GM04503 (cell line): ENCODE measurements at places on chromosomes 3 and 15.

- DNase-seq: peak; percentile 94
These were observed 75.8 kb downstream of the AAGAB start for GRCh38 chr15:67178569-67179210.

- no peak for DNase-seq
These were observed 360.9 kb upstream of the CBLB start for GRCh38 chr3:106229495-106230278.

- no peak for DNase-seq
These were observed 38.2 kb downstream of the FEZF2 start for GRCh38 chr3:62335196-62335595.

DNA sequence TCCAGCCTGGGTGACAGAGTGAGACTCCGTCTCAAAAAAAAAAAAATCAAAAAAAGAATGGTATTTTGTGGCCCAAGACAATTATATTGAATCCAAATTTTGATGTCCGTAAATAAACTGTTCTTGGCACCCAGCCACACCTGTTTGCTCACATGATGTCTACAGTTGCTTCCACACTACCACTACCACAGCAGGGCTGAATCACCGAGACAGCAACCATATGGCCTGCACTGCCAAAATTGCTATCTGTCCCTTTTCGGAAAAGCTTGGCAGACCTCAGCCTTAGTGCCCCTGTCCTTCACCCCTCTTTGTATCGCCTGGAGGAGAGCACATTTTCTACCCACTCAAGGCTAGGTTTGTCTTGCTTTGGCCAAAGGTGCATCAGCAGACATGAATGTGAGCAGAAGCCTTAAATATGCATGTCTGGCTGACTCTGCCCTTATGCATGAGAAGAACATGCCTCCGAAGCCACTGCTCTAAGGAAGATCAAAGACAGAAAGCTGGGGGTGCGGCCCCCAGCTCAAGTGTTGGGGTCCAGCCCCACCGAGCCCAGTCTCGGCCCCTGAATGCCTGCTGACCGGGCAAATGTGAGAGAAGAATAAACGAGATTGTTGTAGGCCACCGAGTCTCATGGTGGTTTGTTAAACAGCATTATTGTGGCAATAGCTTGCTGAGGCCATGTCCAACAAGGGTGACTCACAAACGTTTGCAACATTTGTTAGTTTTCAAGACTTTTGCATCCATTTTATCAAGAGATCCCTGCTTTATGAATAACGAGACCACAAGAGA is 108.1 kb downstream of the TPRA1 start:
- DNase-seq: peak; percentile 13

DNA sequence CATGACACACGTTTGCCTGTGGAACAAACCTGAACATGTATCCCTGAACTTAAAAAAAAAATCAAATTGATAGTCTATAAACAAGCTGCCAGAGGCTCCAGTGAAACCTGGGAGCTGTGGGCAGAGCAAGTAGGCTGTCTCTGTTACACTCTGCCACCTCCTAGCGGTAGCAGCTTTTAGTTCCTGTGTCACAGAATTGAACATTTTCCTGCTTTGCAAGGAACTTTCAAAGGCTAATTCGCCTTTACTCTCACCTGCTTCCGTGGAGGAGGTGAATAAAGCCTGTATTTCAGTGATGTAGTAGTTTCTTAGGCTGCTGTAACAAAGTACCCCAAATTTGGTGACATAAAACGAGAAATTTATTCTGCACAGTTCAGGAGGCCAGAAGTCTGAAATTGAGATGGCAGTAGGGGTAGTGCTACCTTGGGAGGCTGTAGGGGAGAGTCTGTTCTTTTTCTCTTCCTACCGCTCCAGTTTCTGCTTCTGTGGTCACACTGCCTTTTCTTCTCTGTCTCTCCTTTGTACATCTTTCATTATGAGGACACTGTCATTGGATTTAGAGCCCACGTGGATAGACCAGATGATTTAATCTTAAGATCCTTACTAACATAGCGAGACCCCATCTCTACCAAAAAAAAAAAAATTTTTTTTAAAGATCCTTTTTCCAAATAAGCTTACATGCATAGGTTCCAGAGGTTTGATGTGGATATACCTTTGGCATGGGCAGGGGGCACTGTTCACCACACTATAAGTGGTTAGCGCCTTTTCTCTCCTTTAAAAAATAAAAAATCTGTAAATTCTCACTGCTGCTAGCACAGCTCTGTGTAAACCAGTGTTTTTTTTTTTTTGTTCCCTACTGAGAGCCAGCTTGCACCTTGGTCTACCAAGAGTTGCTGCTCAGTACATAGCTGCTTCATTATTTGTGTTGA is 25.3 kb downstream of the FBXO22 start:
- DNase-seq: no peak

- no peak for DNase-seq
These were observed 120.5 kb upstream of the NUDT16 start for GRCh38 chr3:131261104-131261503.

- no peak for DNase-seq
These were observed 417.4 kb upstream of the SEMA6D start for GRCh38 chr15:47299846-47300434.

GRCh38 chr3:71039332-71039731 is 544.2 kb downstream of the FOXP1 start:
- DNase-seq: no peak

DNA sequence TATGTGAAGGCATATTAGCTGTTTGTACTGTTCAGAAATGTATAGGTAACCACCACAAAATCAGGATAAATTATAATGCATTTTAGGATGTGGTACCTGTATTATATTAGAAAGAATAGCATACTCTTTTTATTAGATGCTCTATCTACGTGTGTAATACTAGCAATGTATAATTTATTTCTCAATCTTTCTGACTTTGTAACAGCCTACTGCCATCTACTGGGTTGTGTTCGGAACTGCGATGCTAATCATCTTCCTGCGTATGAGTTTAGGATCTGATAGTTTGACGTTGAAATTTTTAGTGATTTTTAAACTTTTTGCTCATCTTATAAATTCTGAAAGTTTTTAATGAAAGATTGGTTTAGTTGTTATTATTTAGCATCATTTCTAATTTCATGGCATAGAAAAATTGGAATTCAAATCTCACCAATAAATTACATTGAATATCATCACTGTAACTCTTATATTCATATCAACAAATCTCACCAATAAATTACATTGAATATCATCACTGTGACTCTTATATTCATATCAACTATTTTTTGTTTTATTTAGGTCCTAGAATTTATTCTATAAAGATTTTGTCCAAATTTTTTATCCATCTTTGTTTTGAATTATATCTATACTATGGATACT is 322.7 kb upstream of the ZNF717 start:
- no peak for DNase-seq

- peak; percentile 13 for DNase-seq
These were observed 215.1 kb downstream of the SHQ1 start for GRCh38 chr3:72633121-72633520.

DNA sequence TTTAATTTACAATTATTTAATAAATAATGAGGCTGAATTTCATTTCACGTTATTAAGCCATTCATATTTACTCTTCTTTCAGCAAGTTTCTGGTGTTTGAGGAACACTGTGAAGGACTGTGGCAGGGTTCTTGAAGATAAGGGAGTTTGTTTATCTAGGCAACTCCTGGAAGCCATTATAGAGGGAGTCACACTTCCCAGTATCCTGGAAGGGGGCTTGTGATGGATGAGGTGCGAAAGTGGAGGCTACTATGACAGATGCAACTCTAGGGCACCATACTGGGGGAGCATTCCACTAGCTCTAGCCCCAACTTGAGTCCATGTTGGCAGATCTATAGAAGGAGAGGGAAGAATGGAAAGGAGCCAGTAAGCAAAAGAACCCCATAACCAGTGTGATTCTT is 14.4 kb downstream of the CNOT10 start:
- no peak for DNase-seq

DNA sequence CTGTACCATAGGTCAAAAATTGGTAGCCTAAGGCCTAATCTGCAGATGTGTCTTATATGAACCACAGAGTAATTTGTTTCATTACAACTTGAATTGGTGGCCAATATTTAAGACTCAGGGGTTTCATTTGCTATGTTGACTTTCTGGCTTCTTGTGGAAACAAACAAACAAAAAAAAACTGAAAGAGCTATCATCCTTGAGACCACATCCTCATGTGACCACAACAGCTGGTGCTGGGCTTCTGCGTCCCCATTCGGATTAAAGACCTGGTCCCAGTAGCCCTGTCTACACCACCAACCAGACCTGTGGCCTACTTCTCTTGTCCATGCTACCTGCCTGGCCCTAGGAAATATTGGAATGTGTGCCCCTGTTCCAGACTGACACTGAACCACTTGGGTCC is 61.7 kb downstream of the STRIT1 start:
- DNase-seq: no peak

GRCh38 chr15:63156086-63156710 is 1.1 kb downstream of the RPS27L start:
- DNase-seq: no peak

DNA sequence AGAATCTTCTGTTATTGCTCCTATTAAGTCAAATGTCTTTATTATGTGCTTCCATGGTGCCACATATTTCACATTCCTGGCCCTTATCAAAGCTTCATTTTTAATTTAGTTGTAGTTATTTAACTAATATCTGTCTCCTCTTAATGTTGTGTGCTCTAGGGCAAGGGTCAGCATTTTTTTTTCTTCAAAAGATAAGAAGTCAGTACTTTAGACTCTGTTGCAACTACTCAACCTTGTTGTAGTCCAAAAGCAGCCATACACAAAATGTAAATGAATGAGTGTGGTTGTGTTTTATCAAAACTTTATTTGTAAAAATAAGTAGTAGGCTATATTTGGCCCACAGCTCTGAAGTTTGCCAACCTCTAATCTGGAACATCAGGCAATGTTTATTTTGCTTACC is 394.7 kb upstream of the CBLB start:
- DNase-seq: no peak

- DNase-seq: no peak
These were observed 15.3 kb downstream of the FBN1 start for GRCh38 chr15:48630245-48630644.

- DNase-seq: no peak
These were observed 6.8 kb upstream of the SNX22 start for GRCh38 chr15:64144565-64145281.

GRCh38 chr3:162517110-162517509 is 1020.5 kb downstream of the OTOL1 start:
- no peak for DNase-seq

DNA sequence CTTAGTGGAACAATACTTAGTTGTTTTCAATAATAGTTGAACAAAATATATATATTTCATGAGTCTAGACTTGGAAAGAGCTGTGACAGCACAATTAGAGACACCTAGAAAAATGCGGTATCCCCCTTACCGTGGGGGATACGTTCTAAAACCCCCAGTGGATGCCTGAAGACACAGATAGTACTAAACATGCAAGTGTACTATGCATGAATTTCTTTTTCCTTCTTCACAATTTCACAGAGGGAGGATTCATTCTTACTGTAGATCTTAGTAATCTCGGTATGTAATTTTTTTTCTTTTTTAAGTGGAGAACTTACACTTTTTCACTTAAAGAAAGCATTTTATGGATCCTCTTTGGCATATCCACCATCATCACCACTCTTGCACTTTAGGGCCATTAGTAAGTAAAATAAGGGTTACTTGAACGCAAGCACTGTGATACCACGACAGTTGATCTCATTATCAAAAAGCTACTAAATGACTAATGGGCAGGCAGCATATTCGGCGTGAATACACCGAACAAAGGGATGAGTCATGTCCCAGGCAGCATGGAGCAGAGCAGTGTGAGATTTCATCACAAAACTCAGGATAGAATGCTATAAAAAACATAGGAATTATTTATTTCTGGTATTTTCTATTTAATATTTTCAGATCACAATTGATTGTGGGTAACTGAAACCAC is 72.3 kb upstream of the ZNF280D start:
- DNase-seq: no peak

GRCh38 chr15:72722071-72722696 is 36.2 kb downstream of the BBS4 start:
- no peak for DNase-seq

DNA sequence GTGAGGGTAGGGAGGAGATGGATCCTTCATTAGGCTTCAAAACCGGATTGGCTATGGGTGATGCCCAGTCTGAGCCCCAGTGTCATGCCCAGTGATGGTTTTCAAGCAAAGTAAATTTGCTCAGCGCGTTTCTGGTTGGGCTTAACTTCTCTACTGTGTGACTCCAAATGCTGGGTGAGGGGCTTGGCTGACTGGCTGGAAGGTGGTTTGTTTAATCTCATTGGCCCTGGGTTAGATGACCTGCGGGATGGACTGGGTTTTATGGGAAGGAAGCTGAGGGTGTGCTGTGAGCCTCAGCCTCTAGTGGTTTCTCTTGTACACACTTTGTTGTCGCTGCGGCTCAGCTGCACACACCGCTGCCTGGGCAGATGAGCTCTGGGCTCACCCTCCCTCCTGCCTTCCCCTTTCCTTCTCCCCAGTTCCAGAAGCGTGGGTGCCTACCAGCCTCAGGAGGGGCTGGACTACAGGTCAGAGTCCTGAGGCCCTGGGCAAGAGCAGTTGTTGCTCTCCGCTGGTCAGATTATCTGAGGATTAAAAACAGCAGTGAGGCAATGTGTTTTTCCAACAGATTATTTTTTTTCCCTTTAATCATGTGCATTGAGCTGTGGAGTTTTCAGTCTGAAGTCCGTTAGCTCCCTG is 18.6 kb downstream of the PDIA5 start:
- no peak for DNase-seq
